ENCODE measurements at places on chromosomes 1 and 21.
A peak's percentile ranks its signal among the peaks of the same experiment; 100 is the strongest.

DNA sequence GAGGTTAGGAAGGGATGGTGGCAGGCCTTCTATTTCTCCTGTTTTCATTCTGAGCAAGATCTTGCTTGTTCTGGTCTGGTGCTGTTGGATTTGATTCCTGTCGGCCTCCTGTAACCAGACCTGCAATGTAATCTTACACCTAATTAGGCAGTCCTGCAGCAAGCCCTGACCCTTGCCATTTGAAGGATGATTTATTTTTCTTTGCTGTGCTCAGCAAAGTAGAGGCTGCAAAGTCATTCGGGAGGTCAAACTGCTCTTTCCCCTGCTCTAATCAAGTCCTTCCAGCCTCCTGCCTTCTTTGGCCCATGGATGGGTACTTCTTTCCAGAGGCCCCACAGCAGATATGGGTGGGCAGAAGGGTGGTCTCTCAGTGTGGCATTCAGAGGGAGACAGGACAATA is 417.7 kb upstream of the USP24 start:
- DNase-seq = peak; percentile 14

DNA sequence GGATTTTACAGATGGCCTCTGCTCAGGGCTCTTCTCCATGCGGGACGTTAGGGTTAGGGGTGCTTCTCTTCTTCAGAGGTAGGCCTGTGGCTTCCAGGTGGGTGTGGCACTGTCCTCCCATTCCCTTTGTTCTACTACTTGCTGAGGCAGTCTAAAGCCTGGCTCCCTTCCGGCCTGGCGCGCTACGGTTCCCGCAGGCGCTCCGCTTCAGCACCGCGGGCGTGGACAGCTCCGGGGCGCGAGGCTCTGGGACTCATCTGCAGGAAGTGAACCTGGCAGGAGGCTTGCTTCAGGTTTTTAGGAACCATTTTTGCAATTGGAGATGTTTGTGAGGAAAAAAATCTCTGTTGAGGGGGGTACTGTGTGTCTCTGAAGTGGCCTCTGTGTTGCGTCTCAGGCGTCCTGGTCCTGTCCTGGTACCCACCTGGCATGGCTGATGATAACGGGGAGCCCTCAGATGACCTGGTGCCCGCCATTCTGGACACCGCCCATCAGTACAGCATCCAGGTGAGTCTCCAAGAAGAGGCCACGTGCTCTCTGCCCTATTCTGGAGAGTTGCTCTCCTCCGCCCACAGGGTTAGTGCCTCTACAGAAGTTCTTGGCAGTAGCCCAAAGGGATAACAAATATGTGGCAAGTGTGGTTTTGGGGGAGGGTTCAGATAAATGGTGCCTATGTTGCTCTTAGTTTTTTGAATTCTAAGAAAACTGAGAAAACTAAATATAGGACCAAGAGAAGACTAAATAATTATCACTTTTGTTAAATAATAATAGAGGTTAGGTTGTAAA is 1.9 kb downstream of the MANEAL start:
- peak; percentile 88 for DNase-seq

- DNase-seq = no peak
Observed at GRCh38 chr1:211534545-211535291, 42.8 kb upstream of the RD3 start.

DNA sequence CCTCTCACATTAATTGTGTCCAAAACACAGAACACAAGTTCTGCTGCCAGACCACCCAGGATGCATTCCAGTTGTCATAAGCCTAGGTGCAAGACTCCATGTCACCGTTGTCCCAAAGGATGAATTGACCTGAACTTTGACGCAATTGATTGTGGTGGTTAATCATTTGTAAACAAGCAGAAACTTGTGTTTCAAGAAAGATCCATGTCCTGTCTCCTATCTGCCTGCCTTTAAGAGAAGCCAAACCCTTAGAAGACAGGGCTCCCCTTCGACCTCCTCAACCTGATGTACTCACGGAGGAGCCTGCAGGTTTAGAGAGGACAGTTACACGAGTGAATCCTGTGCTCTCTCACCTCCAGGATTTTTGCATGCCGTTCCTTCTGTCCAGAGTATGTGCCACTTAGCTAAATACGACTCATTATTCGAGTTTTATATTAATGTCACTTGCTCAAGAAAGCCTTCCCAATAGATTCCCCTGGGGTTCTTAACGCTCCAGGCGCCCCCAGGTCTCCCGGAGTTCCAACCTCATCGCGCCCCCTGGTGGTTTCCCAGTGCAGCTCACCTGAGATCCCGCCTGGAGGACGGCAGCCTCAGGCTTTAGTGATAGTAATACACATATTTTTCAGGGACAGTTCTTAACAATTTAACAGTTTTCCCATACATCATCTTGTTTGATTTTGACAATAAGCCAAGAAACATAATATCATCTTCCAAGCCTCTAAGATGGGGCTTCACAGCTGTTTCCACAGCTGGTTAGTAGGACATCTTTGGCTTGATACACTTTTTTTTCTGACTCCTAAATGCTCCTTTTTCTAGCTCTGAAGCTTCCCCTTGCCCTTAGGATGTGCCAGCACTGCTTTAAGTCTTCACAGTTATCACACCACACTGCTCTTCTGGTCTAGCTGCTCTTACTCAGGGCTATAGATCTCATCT is 2.4 kb upstream of the C8B start:
- DNase-seq = peak; percentile 85

- DNase-seq = no peak
Observed at GRCh38 chr1:10181154-10181553, 29.2 kb upstream of the KIF1B start.

GRCh38 chr1:57431400-57431799 is 7.5 kb upstream of the DAB1 start:
- no peak for DNase-seq

DNA sequence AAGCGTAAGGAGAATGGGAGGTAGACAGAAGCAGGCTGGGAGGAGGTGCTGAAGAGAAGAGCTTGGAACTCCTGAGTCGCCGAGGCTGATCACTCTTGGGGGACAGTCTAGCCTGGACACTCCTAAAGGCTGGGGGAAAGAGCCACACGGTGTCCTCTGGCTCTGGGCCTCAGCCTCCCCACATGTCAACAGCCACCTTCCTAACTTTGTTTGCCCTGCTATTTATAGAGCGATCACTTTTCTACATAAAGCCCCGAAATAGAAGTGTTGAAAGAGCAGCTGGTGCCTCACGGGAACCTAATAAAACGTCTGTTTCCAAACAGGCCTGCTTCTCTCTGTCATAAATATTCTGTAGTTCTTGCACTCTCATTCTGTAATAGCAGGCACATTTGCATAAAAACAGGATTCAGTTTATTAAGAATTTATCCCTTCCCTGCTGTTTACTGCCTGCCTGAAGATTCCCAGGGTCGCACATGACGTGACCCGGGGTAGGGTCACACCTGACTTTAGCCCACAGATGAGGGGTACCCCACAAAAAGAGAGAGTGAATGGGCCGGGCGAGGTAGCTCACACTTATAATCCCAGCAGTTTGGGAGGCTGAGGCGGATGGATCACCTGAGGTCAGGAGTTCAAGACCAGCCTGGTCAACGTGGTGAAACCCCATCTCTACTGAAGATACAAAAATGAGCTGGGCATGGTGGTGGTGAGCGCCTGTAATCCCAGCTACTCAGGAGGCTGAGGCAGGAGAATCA is 212.5 kb downstream of the TOMM20 start:
- no peak for DNase-seq

Measured in GM23338 (cell line).